ENCODE measurements at places on chromosomes 2 and 18.

GRCh38 chr2:219452361-219453317 is 18.0 kb downstream of the SPEG start:
- no peak for DNase-seq

DNA sequence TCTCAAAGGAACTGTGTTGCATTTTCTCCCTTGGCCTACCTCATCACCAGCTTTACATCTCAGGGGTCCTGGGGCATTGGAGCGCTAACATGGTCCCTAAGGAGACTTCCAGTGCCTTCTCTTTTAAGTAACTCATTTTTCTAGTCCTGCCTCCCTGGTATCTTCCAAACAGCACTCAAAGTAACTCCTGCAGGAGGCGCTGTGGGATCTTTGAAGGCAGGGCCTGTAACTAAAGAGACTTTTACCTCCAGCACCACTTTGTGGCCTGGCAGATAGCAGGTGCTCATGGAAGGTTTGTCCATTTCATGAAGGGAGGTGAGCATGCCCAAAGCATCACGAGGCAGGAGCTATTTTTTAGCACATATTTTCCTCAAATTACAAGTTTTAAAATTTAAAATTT is 411.0 kb upstream of the GYPC start:
- peak; percentile 82 for DNase-seq

DNA sequence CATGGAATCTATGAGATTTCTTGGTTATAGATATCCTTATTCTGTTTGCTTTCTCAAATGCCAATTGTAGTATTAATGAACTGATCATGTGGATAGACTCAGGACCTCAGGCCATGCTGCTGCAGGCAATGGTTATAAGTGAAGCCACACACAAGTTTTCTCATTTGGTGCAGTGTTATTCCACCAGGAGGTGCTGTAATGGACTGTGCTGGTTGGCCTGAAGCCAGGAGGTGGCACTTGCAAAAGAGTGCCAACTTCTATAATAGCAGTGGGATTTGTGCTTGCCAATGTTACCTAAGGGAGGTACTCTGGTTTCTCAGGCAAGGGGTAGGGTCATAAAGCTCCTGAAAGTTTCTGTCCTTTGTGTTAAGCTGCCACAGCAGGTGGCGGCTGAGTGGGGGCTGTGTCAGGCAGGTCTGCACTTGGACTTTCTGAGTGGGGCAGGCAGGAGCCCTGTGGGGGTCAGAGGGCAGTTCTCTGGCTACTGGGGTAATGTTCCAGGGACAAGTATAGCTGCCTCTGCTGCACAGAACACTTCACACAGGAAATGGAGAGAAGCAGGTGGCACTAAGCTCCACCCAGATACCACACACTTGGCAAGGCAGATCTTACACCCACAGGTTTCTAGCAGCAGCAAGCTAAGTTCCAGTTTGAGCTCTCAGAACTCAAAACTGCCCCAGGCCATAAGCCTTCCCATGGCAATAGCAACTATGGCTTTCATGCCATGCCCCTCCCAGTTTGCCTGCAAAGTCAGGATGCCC is 352.6 kb upstream of the CWC22 start:
- peak; percentile 14 for DNase-seq

GRCh38 chr18:47754311-47755101 is 176.0 kb downstream of the SMAD2 start:
- peak; percentile 78 for DNase-seq

DNA sequence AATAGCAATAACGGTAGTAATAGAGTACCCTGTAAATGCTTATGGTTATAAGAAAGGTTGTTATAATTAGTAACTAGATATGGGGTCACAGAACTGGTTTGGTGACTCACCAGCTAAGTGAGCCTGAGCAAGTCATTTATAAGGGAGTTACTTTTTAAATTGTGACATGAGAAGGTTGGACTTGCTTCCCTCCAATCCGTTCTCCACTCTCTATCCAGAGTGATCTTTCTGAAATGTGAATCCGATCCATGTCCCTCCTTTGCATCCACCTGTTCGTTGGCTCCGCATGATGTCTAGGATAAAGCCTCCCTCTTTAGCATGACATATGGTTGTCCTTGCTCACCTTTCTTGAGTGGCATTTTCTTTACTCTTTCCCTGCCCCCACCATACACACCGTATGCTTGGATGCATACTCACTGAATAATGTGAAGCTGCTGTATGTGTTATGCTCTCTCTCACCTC is 83.1 kb downstream of the CDC42EP3 start:
- peak; percentile 71 for DNase-seq

DNA sequence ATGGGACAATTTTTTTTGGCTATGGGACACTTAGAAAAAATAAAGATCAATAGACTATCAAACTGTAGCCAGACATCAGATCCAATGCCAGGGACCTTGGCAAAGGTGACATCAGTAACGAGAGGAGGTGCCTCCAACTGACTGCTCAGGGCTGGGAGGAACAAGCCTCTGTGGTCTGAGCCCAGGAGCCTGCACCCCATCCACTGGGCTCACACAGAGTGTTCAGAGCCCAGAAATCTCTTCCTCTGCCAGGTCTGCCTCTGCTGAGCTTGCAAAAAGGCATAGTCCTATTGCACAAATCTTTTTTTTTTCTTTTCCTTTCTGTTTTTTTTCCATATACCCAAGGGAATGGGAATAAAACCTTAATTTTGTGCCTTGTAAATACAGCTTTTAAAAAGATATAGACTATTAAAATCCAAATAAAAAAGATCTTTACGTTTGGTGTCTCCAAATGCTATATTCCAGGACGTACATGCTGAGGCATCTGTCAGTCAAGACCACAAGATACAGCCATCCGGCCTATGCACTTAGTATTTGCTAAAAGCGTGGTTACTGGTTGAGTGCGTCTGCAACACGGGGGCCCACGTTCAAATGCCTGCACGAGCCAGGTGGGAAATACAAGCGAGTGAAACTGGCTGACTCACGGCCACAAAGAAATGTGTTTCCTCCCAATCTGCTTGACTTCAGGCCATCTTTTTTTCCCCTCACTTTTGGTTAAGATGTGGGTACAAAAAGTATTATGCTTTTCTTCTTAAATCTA is 7.8 kb upstream of the ARHGAP25 start:
- DNase-seq = no peak

DNA sequence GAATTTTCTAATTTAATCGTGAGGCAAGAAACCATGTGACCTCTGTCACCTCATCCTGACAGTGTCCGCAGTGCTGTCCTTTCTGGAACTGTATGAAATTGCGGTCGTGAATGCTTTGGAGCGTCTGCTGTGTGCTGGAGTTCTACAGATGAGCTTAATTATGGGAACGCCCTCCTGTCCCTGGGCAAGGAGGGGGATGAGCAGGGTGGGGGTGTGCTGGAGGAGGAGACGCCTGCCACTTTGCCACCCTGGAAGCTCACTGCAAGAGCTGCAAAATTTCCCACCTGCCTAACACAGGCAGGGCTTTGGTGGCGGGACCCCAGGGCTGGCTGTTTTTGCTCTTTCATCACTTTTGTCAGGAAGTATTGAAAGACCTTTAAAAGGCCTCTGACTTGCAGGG is 6.5 kb downstream of the LPIN1 start:
- no peak for DNase-seq

DNA sequence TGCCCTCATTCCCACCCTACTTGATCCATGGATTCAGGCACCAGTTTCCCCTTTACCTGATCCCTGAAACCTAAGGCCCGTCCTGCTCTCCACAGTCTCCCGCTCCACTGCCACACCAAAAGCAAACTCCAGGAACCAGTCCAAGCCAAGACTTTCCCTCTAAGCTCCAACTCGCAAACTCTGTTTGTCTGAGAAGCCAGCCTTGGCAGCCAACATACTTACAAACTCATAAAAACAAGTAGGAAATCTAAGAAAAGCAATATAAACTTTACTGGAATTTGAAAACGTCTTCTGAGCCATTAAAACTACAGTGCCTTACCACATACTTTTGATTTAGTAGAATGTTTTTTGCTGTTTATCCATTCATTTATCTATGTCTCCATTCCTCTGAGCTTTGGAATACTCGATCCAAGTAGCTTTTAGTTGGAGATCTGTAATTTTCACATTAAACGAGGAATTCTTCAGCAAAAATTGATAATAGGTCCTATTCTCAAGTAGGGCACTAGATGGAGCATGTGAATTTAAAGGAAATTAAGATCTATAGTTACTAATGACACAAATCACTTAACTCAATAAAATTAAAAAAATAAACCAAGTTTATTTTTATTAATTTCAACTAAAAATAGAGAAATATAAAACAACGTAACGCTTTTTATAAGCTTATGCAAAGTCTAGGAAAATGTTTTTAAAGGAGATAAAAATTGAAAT is 199.7 kb downstream of the MYO3B start:
- no peak for DNase-seq

GRCh38 chr2:237692601-237693290 is 65.4 kb downstream of the LRRFIP1 start:
- peak; percentile 75 for DNase-seq

DNA sequence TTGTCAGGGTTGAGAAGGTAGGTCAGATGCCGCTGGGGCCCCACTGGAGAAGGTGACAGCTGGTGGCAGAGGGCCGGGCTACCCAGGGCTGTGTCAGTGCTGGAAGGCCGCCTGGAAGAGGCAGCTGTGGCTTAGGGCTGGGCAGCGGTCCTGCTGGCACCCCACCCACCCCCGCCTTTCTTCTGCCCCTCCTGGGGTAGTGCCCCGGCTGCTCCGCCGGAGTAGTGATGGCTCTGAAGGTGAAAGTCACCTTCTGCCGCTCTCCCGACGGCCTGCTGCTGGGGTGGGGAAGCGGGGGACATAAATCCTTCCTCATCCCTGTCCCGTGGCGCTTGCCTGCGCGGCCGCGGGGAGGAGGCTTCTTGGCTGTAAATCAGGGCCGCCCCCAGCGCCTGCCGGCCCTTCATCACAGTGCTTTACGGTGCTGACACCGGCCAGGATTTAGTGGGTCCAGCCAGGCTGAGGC is 332.2 kb downstream of the DYSF start:
- no peak for DNase-seq

DNA sequence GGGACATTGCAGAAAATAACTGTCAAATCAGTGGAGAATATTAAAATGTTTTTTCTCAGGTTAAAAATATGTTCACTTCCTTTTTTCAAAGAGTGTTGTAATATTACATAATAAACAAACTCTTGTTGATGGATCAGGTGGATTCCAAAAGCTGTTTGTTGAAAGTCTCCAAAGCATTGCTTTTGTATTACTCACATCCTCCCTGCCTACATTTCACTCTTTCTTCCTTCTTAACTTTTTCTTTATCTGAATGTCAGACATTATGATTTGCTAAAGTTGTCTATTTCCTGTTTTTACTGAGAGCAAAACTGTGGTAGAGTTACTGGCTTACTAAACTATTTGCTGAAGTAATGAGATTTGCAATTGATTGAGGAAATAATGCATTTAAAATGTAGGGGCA is 92.1 kb downstream of the CDH19 start:
- no peak for DNase-seq

GRCh38 chr2:174338671-174339560 is 4.2 kb downstream of the SP9 start:
- DNase-seq = peak; percentile 28

GRCh38 chr2:217953531-217953932 is 49.3 kb downstream of the TNS1 start:
- DNase-seq = no peak

GRCh38 chr18:598124-598589 is 1.4 kb downstream of the CLUL1 start:
- DNase-seq = peak; percentile 14

DNA sequence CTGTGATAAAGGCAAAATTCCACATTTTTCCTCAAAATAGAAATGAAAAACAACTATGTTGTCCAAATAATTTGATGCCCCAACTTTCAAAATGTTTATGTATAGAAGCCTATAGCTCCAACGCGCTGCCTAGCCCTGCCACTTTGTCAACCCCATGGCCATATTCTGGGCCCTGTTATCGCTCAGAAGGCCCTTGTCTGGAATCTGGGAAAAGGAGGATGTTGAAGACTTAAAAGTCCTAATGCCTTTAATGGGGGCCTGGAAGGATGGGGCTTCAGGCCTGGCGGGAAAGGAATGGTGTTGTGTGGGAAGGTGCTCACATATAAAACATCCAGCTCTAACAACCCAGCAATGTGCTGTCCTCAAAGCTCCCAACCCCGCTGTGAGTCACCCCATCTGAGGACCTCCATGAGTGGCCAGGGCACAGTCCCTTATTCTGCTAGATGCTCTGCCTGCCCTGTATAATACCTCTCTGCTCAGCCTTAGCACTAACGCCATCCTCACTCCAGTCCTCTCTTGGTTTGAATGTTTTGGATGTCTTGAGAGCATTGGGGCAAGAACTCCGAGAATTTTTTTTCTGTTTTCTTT is 86.0 kb downstream of the ACSL3 start:
- peak; percentile 9 for DNase-seq

GRCh38 chr18:57649556-57650500 is 28.2 kb upstream of the NARS1 start:
- no peak for DNase-seq

GRCh38 chr2:120601566-120601965 is 134.1 kb upstream of the GLI2 start:
- no peak for DNase-seq

GRCh38 chr2:109256111-109256510 is 127.1 kb downstream of the SH3RF3 start:
- no peak for DNase-seq

- DNase-seq = no peak
Measured at GRCh38 chr2:221822416-221822815, 250.3 kb upstream of the EPHA4 start.

GRCh38 chr2:26901326-26902183 is 53.6 kb downstream of the DPYSL5 start:
- peak; percentile 74 for DNase-seq

DNA sequence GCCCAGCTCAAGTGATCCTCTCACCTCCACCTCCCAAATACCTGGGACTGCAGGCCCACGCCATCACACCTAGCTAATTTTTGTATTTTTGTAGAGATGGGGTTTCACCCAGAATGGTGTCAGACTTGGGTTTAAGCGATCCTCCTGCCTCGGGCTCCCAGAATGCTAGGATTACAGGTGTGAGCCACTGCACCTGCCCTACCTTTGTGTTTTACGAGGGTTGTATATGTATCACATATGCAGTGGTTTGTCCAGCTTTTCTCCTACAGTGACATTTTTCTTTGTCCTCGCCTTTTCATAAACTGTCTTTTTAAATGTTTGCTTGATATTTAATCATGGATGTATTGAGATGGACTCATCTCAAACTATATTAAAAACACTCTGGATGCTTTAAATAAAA is 38.5 kb downstream of the AGAP1 start:
- no peak for DNase-seq

DNA sequence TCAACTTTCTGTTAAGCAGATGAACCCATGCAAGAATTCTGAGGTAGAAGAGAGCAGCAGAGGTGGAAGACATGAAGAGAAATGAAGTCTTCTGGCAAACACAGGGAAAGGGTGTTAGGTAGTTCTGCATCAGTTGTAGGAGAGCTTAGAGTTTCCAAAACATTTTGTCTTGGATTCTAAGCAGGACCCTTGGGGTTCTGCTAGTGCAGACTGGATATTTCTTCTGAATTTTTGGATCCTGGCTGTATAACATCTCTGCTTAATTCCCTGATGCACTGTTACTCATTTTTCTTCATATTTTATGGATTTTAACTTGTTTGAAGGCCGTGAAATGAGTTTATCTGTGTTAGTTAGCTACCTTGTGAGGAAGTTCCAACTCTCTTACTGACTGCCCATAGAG is 208.7 kb upstream of the SLC35G4 start:
- DNase-seq = no peak

GRCh38 chr2:64472881-64473280 is 18.9 kb downstream of the LGALSL start:
- no peak for DNase-seq

GRCh38 chr2:102832789-102833188 is 71.0 kb downstream of the TMEM182 start:
- DNase-seq = no peak

All from NCI-H82 (cell line).